ENCODE measurements at places on chromosomes 4 and X.

DNA sequence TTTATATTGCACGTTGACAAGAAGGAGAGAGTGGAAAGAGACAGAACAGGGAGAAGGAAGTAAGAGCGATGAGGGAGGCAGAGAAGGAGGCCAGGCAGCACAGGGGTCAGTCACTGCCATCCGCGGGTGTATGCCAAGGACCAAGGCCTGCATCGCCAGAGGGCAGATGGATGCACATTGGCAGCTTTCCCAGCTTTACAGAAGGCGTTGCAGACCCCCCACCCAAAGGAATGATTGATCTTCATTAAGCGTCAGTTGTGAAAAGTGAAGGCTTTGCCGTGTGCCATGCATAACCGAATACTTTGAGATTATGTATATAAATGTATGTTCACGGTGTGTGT is 21.6 kb downstream of the PIGG start:
- no peak for DNase-seq

GRCh38 chr4:161841759-161842158 is 322.0 kb downstream of the FSTL5 start:
- DNase-seq: no peak

DNA sequence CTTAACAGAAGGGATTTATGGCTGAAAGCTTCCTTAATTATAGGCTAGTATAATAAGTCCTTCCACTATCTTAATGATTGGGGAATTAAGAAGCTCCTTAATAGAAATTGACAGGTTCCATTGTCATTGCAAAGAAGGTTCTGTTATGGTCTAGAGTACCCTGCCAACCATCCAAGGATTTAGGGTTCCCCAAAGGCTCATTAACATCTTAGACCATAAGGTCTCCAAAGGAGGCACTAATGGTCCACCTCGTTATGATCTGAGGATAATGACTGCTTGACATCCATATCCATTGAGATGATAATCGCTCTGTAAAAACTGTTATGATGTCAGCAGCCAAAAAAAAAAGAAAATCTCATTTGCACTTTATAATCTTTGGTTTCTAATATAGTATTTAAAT is 441.6 kb downstream of the GBA3 start:
- no peak for DNase-seq

GRCh38 chr4:149891426-149891825 is 75.8 kb upstream of the IQCM start:
- no peak for DNase-seq

DNA sequence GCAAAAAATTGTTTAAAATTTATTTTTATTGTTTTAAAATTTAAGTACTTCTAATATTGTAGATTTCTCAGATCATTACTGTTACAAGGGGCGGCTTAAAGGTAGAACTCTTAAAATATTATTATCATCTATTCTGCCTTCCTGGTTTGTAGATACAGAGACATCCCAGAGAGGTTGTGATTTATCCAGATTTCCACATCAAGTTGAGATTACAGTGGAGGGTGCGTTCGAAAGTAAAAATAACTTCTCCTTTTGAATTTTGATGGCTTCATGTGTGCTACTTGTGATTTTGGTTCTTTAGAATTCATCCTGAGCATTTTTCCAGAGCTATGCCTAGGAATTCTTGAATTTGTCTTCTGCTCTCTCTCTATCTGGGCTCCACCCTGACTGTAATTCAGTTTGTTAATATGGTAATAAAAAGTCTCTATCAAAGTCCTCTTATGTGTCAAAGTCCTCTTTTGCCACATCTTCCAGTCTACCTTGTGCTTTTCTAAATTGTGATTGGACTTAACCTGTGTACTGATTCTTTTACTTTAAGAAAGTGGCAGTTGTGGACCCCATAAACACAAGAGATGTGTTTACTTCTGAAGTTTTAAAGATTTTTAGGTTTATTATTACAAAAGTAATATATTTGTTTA is 37.2 kb downstream of the CLCN3 start:
- no peak for DNase-seq

GRCh38 chr4:2400841-2401609 is 17.4 kb downstream of the ZFYVE28 start:
- DNase-seq: no peak

GRCh38 chr4:84530871-84531270 is 31.8 kb upstream of the NKX6-1 start:
- DNase-seq: no peak

DNA sequence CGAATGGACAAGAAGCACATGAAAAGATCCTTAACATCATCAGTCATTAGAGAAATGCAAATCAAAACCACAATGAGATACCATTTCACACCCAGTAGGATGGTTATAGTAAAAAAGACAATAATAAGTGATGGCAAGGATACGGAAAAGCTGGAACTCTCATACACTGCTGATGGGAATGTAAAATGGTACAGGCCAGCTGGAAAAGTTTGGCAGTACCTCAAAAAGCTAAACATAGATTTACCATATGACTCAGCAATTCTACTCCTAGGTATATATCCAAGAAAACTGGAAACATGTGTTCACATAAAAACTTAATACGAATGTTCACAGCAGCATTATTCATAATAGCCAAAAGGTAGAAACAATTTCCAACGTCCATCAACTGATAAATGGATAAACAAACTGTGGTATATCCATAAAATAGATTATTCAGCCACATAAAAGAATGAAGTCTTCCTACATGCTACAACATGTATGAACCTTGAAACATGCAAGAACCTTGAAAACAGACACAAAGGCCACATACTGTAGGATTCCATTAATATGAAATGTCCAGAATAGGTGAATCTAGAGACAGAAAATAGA is 11.9 kb downstream of the RPS6KA3 start:
- no peak for DNase-seq

DNA sequence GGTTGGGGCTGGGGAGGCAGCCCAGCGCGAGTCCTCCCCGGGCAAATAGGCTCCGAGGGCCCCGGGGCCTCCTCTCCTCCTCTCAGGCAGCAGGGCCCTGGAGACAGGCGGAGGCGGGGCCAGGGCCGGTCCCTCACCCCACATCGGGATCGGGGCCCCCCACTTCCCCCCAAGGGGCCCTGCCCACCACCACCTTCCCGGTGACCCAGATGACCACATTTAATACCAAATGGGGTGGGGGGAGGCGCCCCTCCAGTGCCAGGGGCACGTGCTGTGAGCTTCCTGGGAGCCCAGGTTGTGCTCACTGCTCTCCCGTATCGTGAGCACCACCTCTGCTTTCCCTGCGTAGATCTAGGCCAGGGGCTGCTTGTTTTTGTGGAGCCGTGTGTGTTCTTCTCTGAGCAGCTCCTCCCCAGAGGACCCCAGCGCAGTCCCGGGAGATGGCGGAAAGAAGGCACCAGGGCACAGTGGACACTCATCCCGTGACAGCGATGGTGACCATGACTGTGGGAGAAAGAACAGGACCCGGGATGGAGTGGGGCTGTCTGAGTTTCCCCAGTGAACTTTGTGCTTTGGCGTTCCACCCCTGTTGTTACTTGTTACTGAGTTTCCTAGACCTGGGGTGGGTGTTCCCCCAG is 2.1 kb downstream of the PNMA6A start:
- no peak for DNase-seq

- no peak for DNase-seq
Observed at GRCh38 chrX:10184411-10184810, 27.6 kb downstream of the CLCN4 start.

GRCh38 chrX:122422547-122422946 is 761.5 kb upstream of the GRIA3 start:
- no peak for DNase-seq

GRCh38 chrX:16882702-16883486 is 12.7 kb upstream of the RBBP7 start:
- DNase-seq: peak; percentile 77

DNA sequence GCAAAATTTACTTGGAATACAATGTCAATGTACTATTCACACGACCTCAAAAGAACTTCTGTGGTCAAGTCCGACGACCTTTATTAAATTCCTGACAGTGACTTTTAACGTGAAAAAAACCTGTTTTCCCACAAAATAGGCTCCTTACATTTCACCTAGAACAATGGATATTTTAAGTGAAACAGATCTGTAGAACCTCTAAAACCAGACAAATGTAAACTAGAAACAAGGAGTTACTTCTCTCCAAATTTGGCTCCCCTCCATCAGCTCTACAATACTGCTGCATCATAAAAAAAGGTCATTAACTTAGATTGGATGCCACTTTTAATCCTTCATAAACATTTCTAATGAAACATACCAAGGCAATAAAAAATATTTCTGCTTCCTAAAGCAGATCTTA is 1.2 kb downstream of the NEK1 start:
- DNase-seq: peak; percentile 31

- DNase-seq: no peak
Observed at GRCh38 chr4:187357821-187358220, 634.2 kb upstream of the FAT1 start.

- peak; percentile 59 for DNase-seq
Observed at GRCh38 chr4:75255261-75255660, 258.9 kb downstream of the RCHY1 start.

DNA sequence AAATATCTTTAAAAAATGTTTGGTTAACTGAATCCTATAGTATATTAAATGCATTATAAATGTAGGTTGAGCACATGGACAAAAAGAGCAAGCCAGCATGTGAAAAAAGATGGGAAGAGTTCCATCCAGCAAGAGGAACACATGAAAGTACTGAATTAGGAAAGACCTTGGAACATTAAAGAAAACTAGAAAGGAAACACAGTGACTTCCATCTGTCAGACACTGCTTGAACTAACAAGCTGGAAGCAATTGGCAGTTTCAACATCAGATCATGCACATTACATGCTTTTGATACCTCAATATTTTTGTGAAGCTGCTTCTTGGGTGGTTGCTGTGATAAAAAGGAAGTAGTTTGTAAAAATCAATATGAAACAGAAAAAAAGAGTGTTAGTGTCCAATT is 626.8 kb upstream of the GNPDA2 start:
- no peak for DNase-seq

GRCh38 chrX:153474718-153475117 is 4.3 kb upstream of the HAUS7 start:
- no peak for DNase-seq

- no peak for DNase-seq
Observed at GRCh38 chr4:123698556-123698955, 302.0 kb downstream of the SPRY1 start.

GRCh38 chr4:56768316-56768715 is 53.2 kb downstream of the SPINK2 start:
- DNase-seq: no peak

- DNase-seq: no peak
Observed at GRCh38 chr4:33369446-33369845, 2649.3 kb downstream of the PCDH7 start.

DNA sequence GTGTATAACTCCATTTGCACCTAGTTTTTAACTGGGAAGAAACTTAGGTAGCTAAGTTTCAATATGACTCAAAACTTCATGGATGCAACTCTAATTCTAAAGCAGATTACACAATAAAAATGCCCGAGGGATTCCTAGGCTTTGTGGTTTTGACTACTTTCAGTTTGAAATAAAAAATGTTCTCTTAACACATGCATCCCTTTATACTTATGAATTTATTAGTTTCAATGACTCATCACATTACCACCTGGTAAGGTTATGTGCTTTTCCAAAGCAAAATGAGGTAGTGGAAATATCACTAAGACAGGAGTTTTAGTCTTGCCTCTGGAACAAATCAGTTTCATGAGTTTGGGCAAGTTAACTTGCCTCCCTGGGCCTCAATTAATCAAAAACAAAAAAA is 125.5 kb downstream of the OPHN1 start:
- no peak for DNase-seq

DNA sequence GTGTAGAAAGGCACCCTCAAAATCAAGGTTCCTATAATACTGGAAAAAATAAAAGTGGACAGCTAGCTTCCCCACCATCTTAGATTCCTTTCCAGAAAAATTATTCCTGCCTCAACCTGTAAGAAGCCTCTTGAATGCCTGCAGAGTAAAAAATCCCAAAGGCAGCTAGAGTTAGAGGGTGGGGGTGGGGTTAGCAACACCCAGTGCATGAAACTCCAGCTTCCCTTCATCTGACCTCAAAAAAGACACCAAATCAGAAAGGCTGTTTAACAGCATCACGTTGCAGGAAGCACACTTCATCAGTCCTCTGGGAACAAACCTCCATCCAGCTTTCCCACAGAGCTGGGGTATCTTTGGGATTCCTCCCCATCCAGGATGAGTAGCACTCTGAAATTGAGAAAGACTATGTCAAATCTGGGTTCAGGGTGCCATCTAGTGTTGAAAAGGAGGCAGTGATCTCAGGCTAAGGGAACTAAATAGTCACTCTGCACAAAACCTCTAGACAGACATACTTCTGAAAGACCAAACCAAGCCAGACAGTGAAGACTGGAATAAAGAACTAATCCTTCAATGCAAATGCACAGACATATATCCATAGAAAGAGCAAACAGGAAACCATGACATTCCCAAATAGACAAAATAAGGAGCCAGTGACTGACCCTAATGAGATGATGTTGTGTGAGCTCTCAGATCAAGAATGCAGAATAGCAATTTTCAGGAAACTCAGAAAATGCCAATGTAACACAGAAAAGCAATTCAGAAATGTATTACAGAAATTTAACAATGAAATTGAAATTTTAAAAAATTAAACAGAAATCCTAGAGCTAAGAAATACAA is 97.9 kb downstream of the ARHGEF9 start:
- DNase-seq: peak; percentile 73

DNA sequence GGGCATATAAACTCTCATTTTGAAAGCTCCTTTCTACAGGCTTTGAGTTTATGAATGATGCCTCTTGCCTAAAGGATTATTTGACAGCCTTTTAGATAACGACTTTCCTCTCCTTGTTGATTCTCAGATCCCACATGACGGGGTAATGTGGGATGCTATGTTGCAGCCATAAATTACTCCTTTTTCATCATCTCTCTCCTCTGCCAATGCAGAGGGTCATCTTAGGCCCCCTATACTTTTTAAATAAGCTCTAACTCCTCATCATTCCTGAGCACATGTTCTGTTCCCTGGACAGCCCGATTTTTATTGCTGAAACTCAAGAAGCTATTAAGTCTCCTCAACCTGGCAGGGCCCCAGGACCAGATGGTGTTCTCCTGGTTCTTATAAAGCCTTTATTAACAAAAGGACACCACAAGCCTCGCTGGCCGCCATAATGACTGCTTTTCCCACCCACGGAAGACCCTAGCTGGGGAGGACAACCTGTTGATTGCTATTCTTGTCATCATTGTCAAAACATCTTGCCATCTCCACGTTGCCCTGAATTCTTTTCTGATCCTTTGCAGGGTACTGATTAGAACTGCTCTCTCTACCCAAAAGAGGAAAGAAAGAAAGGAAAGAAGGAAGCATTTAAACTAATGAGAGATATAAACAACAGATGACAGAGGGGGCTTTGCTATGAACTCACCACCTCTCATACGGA is 150.7 kb downstream of the DHX15 start:
- no peak for DNase-seq

GRCh38 chrX:103098488-103098887 is 5.5 kb upstream of the NXF3 start:
- DNase-seq: no peak

DNA sequence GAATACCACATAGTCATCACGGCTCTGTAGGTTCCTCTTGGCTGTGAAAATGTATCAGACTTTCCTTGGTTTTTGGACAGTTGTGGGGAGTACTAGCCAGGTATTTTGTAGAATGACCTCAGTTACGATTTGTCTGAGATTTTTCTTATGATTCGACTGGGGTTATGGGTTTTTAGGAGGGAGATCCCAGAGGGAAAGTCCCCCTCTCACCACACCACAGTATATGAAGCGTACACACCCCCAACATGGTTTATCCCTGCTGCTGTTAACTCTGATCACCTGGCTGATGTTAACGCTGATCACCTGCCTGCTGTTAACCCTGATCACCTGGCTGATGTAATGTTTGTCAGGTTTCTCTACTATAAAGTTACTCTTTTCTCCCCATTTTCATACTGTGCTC is 72.6 kb downstream of the ANAPC4 start:
- no peak for DNase-seq

- peak; percentile 86 for DNase-seq
Observed at GRCh38 chr4:32929796-32930699, 2209.9 kb downstream of the PCDH7 start.

Measured in HAP-1 (cell line).